HuH-7.5 (cell line): ENCODE measurements at places on chromosomes 5 and 9.

- no peak for DNase-seq
These were observed 24.7 kb upstream of the TAS2R1 start for GRCh38 chr5:9654886-9655285.

- no peak for DNase-seq
These were observed 8.3 kb upstream of the ARHGEF28 start for GRCh38 chr5:73617510-73618279.

GRCh38 chr5:171745602-171746001 lies 40.0 kb upstream of the SMIM23 start:
- no peak for DNase-seq

DNA sequence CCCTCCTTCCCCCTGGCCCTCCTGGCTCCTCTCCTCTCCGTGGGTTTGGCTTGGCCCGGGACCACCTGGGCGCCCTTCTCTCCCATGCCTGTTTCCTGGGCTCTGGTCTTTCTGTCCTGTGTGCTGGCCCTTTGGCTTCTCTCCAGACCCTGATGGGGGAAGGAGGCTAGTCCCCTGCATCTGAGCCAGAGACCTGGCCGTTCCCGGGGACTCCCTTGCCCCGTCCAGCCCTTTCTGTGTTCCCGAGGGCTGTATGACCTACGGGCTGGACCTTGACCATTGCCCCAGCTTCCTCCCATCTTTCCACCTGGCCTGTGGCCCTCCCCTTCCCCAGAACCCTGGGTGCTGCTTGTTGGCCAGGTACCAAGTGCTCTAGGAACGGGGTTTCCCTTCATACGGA lies 8.4 kb downstream of the NELFB start:
- DNase-seq = no peak

DNA sequence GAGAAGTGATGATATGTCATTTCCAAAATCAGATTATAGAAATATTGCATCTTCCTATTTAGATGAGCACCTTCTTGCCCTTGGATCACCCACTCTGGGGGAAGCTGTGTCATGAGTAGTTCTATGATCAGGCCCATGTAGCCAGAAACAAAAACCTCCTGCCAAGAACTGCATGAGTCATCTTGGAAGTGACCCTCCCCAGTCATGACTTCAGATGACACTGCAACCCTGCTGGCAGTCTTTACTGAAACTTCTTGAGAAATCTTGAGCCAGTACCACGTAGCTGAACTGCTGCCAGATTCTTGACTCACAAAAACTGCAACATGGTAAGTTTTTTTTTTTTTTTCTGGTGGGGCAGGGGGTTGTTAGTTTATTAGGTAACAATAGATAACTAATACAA lies 439.6 kb upstream of the PTGER4 start:
- DNase-seq = no peak

- DNase-seq = peak; percentile 81
These were observed 9.1 kb upstream of the KIF12 start for GRCh38 chr9:114108016-114108833.

DNA sequence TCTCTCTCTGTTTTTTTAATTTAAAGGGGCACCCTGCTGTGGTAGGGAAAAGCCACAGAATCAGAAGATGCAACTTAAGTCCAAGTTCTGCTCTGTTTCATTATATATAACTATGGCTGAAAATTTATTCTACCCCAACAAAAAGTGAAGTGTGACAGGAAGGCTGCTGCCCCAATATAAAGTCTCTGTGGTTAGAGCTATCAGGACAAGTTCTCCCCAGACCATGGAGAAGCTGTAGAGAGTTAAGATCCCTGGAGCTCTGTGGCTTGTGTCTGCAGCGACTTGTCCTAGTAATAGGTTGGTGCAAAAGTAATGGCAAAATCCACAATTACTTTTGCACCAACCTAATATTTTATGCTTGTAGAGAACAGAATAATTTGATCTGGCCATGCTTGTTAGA lies 250.9 kb downstream of the PSAT1 start:
- DNase-seq = no peak

DNA sequence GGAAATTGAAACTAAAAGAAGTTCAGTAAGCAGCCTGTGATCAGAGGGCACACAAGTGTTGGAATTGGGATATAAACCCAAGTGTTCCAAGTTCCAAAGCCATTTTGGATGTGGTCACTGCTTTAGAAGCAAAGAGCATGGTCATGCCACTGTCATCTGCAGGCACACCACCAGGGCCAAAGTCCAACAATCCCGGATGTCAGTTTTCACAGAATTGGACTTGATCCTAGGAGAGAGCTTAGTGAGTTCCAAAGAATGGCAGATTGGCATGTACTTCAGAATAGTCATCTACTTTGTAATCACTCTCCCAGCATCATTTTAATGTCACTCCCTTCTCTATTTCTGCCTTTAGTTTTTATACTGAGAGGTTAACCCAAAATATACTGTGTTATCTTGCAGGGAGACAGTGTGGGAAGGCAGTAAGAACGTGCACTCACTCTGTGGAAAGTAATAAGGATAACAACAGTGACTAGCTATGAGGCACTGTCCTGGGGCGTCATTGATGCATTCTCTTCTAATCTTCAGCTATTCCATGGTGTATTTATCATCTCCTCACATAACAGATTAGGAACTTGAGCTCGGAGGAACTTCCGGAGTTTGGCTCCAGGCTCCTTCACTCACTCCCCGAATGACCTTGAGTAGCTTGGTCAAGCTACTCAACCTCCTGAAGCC lies 388.0 kb downstream of the ACTL7B start:
- no peak for DNase-seq

GRCh38 chr9:3385871-3386270 lies 139.9 kb downstream of the RFX3 start:
- DNase-seq = no peak

DNA sequence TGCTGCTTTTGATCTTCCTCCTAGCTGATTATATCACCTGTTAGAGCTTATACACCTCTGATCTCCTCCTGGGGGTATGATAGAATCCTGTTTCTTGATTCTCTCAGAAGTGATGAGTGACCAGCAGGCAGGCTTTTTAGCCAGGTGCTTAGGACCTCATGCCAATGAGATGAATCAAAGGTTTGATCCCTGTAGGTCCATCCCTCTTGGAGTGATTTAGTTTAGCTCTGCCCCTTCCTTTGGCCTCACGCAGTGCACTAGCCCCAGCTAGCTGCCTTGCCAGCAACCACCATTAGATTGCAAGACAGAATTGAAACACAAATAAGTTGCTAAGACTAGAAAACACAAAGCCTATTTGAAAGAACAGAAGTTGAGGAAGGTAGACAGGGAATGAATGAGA lies 84.4 kb downstream of the ZSWIM6 start:
- DNase-seq = no peak

- peak; percentile 6 for DNase-seq
These were observed 284.3 kb downstream of the CCDC171 start for GRCh38 chr9:15837079-15837679.

GRCh38 chr9:89357331-89358197 lies 39.3 kb downstream of the SECISBP2 start:
- no peak for DNase-seq

GRCh38 chr5:128121651-128122050 lies 38.1 kb downstream of the SLC12A2 start:
- DNase-seq = no peak

GRCh38 chr5:59354274-59354673 lies 539.3 kb downstream of the PDE4D start:
- no peak for DNase-seq

- DNase-seq = peak; percentile 42
These were observed 10.6 kb upstream of the P4HA2 start for GRCh38 chr5:132238169-132238744.

- DNase-seq = no peak
These were observed 31.6 kb downstream of the DAP start for GRCh38 chr5:10729320-10730042.

DNA sequence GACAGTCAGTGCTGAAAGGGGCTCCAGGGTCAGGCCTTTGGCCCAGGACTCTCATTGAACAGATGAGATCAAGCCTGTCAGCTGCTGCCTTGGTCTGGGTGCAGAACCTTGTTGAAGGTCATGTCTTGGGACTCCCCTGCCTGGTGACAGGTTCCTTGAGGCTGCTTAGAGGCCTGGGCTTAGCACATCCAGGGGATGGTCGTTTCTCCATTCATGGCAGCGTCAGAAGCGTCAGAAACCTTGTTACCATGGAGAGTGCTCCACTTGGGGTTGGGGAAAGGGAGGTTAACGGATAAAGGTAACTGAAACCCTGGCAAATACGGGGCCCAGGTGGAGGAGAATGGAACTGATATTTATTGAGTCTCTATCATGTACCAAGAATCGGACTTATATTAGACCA lies 8.8 kb downstream of the ARPC5L start:
- no peak for DNase-seq

- no peak for DNase-seq
These were observed 113.3 kb upstream of the LPCAT1 start for GRCh38 chr5:1636981-1637638.

- DNase-seq = no peak
These were observed 42.9 kb upstream of the TRIM32 start for GRCh38 chr9:116644091-116644688.

DNA sequence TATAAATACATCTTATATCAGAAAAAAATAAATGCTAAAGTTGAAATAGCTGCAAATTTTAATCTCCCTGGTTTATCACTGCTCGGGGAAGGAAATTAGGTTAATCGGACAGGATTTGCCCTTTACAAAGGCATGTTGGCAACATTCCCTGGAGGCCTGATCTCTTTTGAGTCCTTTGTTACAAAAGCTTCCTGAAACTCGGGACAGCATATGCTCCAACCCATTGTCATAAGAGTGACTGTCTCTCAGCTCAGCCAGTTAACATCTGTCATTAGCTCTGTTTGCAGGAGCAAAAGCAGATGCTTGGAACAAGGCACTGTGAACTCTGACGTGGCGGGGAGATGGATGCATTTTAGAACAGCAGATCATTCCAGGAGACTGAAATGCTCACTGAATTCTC lies 80.6 kb downstream of the MYO10 start:
- no peak for DNase-seq

DNA sequence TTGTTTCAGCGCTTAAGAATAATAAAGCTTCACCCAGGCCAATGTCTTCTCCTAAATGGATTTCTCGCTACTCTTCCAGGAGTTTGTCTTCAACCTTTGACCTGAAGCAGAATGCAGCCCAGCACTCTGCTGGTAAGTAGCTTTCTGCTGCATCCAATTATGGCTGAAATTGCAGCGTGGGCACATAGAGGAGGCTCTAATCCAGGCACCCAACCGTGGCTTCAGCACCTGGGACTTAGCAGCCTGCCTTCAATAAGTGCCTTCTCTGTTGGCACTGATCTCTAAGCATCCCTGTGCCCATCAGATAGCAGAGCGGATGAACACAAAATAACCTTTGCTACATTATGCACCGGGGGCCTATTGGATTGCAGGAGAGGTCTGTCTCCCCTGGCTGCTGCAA lies 105.2 kb downstream of the TRIM32 start:
- no peak for DNase-seq

DNA sequence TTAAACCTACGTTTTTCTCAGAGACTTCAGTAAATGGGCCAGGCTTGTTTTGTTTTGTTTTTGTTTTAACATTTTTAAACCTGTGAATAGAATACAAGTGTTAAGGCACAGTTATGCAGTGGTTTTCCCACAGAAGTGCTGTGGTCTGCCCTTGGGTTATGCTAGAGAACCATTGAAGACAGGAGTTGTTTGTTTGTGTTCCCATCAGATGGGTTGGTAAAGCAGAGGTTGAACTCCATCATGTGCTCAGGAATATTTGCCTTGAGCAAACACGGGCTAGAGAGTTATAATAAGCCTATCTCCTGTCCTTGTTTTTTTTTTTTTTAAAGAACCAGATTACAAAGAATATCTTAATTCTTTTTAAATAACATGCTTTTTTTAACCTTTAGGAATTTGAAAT lies 28.5 kb downstream of the RHOBTB3 start:
- DNase-seq = peak; percentile 21

- DNase-seq = no peak
These were observed 226.1 kb downstream of the GOLPH3 start for GRCh38 chr5:31948006-31948405.

DNA sequence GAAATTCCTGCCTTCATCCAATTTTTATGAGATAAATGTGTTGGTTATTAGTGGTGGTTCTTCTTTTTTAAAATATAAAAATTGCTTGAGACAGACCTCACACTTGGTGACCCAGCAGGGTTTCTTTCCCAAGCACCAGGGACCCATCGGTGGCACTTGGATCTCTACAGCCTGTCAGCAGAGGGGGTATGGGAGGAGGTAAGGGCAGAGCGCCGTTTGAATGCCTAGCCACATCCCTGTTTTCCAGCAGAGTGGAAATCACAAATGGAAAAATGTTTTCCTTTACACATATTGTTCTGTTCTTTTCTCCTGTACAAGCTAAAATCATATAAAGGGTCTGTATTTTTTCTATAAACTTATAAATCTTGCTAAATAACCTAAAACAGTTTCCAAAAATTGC lies 248.0 kb downstream of the NR3C1 start:
- DNase-seq = no peak

DNA sequence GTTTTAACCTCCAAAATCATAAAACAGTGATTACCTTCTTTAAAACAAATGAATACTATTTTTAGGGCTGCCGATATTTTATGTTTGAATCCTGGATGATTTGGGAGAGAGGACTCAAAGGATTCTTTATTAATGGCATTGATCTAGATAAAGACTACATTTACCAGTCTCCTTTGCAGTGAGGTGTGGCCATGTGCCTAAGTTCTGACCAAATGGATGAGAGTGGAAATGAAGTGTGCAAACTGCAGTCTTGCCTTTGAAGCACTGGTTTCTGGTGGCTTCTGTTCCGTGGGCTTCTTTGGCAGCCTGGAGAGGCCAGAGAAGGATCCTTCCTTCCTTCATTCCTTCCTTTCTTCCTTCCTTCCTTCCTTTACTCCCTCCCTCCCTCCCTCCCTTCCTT lies 24.3 kb upstream of the GDA start:
- DNase-seq = no peak

DNA sequence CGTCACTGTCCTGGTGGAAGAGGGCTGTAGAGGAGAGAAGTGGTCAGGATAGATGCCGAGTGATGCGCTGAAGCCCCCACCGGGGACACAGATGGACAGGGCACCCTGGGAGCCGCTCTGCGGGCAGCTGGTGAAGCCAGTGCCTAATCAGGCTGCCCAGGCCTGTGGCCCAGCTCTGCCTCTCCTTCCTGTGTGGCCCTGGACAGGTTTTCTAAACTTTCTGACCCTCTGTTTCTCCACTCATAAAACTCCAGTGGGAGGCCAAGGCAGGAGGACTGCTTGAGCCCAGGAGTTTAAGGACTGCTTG lies 86.1 kb downstream of the C5orf15 start:
- no peak for DNase-seq

- DNase-seq = no peak
These were observed 45.7 kb downstream of the GTF3C4 start for GRCh38 chr9:132716007-132716406.

- no peak for DNase-seq
These were observed 792.8 kb upstream of the NUDT12 start for GRCh38 chr5:104355350-104355749.

- DNase-seq = peak; percentile 48
These were observed 72.8 kb upstream of the ASTN2 start for GRCh38 chr9:117487555-117488175.

- peak; percentile 38 for DNase-seq
These were observed 4.4 kb upstream of the SSBP2 start for GRCh38 chr5:81755320-81755719.
